ENCODE measurements at places on chromosomes 5 and 9.

DNA sequence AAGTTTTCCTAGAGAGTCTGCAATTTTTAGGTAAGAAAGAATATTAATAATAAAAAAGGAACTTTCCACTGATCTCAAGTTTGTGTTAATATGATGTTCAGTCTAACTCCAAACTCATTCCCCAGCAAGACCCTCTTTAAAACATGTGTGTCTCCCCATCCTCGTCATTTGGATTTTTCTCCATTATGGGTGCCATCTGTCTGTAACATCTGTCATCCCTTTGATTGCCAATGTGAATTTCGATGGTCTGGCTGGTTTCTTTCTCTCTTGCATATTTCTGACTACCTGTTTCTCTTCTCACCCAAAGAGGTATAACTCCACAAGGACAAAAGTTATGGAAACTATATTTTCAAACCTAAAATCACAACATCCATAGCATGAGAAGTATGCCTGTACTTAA is 4.4 kb downstream of the TAS2R1 start:
- no peak for DNase-seq

GRCh38 chr5:173808079-173808808 is 79.9 kb upstream of the CPEB4 start:
- DNase-seq = no peak

DNA sequence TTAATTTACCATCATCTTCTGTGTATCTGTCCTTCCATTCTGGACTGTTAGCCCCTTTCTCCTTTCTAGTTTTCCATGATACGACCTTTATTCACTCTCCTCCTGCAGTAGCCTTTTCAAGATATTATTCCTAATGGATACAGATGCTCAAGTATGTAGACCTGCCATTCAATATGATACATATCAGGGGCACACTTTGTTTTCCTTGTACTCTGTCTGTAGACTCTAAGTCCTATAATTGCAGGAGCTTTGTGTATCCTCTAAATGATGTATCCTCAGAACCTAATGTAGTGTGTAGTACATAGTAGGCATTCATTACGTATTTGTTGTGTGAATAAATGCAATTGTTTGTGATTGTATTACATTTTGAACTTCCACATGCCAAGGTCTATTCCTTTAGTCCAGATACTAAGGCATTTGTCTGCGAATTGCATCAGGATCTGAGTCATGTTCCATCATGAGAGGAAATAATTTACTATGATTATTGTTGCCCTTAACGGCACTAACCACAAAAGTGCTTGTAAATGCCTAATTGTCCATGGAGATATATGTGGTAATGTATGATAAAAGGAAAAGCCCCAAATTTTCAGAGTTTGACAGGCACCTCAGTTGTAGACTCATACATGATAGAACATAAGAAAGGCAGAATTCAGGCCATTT is 57.1 kb upstream of the IZUMO3 start:
- no peak for DNase-seq

DNA sequence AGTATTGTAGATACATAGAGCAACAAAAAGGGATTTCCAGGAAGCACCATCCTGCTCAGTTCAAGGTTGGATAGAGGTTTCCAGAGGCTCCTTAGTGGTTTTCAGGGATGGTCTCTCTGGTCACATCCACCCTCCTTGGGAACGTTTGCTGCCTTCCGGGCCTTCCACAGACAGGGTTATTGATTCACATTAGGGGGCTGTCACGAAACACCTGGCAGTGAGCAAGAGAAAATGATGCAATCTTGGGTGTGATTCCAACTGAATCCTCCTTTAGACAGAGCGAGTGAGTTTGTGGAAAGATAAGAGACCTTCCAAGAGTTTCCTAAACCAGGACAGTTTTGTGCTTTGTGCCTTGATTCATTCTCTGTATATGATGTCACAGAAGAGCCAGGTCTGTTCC is 43.8 kb upstream of the CTSL start:
- DNase-seq = no peak

- DNase-seq = no peak
Observed at GRCh38 chr9:95552814-95553546, 36.2 kb upstream of the PTCH1 start.

GRCh38 chr5:125595845-125596244 is 827.4 kb upstream of the GRAMD2B start:
- DNase-seq = no peak

DNA sequence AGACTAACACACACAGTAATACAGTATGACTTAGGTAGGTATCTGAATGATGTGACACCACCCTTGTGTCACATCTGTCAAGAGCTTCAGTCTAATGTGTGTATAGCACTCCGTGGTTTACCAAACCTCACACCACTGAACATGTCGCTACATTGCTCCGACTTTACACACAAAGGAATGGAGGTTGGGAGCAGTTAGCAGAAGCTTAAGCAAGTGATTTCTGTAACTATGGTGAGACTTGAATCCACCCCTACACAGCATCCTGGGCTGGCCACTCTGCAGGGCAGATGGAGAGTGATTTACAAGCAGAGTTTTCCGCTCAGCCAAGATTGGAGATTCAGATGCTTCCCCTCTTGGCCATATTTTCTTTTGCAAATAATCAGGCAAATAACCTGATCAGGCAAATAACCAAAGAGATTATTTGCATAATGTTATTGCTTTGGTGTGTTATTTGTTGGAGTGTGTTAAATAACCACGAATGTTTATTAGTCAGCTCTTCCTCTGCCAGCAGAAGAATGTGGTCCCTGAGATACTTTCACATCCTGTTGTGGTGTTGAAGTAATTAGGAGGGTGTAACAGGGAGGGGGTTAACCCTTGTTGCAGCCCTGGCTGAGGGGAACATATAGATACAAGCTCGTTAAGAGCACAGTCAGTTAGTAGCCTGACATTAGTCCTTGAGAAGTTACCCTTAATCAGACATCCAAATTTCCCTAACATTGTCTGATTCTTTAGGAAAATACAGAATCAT is 92.8 kb downstream of the SNX18 start:
- no peak for DNase-seq

DNA sequence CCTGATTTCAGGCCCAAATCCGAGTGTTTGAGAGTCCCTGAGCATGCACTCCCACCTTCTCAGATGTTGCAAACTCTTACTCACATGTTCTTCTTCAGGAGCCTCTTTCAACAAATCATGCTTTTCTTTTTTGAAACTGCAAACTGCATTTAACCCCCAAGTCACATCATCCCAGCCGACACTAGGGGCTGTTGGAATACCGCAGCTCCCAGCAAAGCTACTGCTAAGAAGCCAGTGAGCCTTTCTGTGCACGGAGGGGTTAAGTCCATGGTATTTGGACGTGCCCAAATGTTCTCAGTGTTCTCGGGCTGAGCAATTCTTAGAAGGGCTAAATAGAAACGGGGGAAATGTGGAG is 282.9 kb downstream of the NFIB start:
- no peak for DNase-seq
